ENCODE measurements at places on chromosomes 11 and 22.

GRCh38 chr11:76609736-76610370, 60.7 kb downstream of the LRRC32 start:
- DNase-seq = no peak

GRCh38 chr11:43579171-43579918, 101.2 kb upstream of the HSD17B12 start:
- peak; percentile 55 for DNase-seq

DNA sequence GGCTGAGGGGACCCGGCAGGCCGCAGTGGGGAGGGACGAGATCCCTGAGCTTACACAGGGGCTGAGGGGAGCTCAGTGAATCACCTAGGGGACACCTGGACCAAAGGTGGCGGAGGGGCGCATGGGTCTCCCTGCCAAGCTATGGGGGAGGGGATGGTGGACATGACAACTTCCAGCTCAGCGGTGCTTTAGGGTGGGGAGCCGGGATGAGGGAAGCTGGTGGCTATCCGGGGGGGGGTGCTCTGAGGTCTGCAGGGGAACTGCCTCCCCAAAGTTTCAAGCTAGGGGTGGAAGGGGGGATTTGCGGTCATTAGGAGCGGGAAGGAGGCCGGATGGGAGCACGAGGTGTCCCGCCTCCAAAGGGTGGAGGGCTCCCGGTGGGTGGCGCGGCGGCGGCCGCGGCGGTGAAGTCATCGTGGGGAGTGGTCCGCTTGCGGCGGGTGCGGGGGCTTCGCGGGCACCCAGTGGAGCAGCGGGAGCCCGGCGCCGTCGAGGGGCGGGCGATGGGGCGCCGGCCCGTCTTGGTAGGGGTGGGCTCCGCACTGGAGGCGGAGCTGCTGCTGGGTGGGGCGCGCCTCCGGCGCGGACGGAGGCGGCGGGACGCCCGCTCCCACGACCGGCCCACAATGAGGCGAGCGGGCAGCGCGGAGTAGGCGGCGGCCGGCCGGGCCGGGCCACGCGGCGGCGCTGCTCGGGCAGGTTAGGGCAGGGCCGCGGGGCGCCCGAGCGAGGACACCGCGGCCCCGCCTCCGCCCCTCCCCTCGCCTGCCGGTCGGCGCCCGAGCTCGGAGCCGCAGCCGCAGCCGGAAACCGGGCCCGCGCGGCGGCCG, at the start of gene MICALL1:
TSS of gene MICALL1 (plus strand) at position 764 of the 830 bp plus-strand sequence. CDS start 126 bp downstream, outside the sequence.
- DNase-seq = peak; percentile 52

DNA sequence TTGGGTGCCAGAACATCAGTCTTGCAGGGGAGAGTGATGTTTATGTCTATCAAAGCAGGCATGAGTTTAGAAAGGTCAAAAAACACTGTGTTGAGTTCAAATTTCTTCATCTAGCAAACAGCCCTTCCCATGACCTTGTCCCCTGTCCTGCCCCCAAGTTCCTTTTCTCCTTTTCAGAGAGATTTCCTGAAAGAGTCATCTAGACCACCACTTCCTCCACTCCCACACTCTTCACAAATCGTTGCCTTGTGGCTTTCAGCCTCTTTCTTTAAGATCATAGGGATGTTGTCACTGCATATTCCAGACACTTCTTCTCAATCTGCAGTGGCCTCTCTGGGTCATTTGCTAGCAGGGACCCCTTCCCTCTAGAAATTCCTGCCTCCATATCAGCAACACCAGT, 290.5 kb downstream of the TENM4 start:
- no peak for DNase-seq

DNA sequence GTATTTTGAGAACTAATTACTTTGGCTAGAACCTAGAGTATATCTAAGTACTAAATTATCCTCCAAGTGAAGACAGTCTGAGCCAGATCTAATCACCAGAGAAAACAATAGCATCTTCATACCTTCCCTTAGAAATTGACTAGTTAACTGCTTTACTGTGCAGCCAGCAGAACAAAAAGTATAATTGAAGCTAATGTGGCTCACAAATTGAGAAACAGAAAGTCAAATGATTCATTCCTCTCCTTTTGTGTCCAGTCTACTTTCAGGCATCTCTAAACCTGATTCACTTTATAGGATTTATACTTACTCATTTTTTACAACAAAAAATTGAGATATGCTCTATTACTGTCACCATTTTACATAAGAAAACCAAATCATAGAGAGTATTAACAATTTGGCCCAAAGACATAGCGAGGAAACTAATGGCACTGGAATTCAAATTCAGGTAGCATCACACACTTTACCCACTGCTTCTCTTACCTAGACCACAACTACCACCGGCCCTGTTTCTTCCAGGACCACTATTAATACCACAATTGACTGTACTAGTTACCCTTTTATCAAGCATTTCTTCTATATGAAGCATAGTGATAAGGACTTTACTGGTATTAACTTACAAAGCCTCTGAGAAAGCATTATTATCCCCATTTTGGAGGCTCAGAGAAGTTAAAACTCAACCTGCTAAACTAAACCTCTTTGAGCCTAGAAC, 1402.6 kb upstream of the TENM4 start:
- no peak for DNase-seq
